ENCODE measurements at places on chromosomes 16 and 17. TPM values are rescaled to one million over a fixed set of nuclear protein-coding genes. Genes with fewer than 3 reads are reported as not detected.

DNA sequence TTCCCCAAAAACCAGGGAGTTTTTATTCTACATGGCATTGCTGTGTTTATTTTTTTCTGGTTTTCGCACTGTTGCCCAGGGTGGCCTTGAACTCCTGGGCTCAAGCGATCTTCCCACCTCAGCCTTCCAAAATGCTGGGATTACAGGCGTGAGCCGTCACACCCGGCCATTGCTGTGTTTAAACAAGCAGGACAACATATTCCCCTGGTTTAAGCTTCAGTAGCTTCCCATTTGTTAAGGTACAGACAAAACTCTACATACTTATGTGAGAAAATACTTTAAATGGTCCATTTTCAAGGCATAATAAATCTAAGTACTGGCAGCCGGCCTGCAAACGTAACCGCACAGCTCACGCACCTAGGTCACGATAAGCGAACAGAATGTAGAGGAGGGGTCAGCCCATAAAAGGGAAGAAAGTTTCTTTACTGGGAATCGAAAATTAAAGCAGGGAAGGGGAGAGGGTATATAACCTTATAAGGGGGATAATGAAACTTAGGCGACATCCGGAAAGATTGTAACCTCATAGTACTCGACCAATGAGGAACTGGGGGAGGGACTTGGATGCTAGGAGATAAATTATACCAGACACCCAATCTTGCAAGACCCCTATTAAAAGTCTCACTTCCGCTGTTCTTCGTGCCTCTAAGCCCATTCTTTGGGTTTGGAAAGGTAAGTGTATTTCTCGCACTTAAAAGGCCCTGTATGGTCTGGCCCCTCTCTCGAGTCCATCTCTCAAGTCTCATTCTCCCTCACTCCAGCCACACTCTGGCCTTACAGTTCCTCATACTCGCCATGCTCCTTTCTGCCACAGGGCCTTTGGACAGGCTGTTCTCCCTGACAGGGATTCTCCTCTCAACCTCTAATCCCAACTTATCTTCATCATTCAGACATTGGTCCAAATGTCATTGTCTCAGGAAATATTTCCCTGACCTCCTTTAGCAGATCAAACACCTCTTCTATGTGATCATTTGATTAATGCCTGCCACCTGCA is 59.2 kb downstream of the TEX14 start:
- DNase-seq = no peak

The MYH8 gene
- 0.11 TPM for total RNA-seq

GRCh38 chr17:50638606-50638965 is 3.9 kb downstream of the ABCC3 start:
- no peak for DNase-seq

GRCh38 chr17:71327376-71328059 is 793.3 kb upstream of the SOX9 start:
- DNase-seq = peak; percentile 42

The HOXB3 gene
- total RNA-seq = 12.1 TPM

The WNT9B gene
- total RNA-seq = not detected

DNA sequence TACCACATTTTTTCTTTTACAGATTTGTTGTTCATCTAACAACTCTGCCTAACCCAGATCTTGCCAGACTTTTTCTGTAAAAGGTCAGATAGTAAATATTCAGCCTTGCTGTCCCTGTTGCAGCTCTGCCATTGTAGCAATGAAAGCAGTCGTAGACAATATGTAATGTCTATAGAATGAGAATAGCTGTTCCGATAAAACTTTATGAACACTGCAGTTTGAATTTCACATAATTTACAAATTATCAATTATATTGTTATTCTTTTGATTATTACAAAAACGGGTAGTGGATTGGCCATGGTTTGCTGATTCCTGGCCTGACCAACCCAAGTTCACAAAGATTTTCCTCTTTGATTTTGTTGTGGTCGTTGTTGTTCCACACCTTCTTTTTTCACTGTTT is 2.9 kb downstream of the LRRC37B start:
- DNase-seq = no peak

GRCh38 chr17:6365200-6365943 is 69.5 kb downstream of the AIPL1 start:
- no peak for DNase-seq

- no peak for DNase-seq
Measured at GRCh38 chr16:68422396-68422960, 25.8 kb downstream of the SMPD3 start.

GRCh38 chr17:77146246-77146632 is 5.5 kb downstream of the SEC14L1 start:
- DNase-seq = no peak

DNA sequence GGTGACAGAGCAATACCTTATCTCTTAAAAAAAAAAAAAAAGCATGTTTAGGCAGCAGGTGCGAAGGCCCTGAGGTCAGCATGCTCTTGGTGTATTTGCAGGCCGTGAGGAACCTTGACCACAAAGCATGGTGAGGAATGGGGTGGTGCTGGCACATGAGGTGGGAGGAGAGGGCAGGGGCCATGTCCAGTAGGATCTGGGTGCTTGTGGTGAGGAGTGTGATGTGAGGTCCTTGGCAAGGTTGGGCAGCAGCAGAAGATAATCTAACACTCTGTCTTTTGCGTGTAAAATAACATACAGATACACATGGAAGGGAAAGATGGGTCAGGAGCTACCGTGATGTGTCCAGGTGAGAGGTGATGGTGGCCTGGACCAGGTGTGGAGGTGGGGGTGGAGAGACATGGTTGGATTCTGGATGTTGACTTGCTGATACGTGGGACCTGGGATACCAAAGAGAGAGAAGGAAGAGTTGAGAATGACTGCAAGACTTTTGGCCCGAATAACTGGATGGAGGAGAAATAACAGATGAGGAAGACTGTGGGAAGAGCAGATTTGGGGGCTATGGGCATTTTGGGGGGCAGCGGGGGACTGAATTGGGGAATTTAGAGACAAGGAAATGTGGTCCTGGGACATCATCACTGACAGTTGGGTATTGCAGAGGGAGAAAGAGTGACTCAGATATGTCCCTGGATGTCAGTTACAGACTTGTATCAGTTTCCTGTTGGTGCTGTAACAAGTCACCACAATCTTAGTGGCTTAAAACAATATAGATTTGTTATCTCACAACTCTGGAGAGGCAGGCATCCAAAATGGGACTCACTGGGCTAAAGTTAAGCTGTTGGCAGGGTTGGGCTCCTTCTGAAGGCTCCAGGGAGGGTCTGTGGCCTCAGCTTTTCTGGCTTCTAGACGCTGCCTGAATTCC is 274.9 kb downstream of the HAPSTR1 start:
- no peak for DNase-seq

DNA sequence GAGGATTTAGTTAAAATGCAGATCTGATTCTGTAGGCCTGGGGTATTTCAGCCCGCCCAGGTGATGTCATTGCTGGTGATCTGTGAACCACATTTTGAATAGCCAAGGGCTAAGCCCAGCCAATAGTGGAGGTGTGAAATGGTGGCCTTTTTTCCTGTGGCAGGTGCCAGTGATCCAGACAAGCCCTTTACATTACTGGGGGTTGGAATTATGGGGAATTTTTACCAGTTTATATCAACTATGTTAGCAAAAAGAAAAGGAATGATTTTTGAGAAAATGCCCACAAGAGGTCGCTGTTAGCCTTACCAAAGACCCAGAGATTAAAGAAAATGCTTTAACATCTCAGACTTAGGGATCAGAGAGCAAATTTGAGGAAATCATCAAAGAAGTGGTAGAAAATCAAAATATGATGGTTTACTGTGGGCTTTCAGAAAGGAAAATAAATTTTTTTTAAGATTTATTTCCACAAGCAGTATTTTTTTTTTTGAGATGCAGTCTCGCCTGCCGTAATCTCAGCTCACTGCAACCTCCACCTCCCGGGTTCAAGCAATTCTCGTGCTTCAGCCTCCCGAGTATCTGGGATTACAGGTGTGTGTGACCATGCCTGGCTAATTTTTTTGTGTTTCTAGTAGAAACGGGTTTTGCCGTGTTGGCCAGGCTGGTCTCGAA is 3.9 kb downstream of the VPS35L start:
- DNase-seq = peak; percentile 59

DNA sequence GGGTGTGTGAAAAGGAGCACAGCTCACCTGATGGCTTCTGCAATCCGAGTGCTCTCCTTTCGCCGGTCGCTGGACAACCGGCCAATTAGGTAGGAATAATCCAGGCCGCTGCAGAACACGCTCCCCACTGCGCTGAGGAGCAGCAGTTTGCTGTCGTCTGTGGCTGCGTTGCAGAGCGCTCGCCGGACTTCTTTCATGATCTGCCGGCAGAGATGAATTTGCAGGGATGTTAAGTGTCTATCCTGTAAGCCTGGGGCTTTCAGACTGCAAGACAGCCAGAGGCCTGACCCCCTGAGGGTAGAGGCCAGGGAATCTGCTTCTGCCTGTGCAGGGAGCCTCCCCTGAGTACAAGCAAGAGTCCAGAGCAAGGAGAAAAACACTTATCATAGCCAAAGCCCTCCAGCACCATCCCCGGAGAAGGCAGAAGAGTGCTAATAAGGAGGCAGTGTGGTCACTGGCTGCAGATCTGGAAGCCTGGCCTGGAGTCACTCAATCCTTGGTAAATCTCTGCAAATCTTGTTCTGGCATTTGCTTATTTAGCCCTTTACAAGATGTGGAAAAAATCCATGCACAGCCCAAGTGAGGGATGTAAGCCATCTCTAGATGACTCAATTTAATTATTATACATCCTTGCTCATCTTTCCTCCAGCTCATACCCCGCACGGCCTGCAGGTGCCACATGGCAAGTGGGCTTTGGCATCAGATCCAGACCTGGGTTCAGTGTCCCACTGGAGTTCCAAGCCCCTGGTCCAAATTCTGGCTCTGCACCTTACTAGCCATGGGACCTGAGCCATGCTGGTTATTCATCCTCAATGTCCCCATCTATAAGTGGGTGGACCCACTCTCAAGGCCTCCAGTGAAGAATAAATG is 80.2 kb downstream of the DYNLRB2 start:
- no peak for DNase-seq

The TEKT5 gene
- not detected for total RNA-seq

DNA sequence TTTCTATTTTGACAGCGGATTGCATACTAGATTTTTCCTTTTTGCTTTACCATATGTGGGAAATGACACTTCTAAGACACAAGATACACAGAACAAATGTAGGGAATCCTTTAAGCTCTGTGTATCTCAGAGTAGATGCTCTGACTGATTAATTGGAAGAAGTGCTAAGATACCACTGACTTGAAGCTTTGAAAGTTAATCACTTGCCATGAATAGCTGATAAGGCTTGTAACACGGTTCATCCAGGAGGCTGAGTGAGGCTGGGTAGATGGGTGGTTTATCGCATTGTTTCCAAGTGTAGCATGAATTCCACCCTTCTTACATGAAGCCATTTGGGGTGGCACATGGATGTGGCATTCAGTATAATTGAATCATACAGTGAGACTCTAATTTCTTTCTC is 654.1 kb upstream of the RBFOX1 start:
- DNase-seq = no peak

- peak; percentile 58 for DNase-seq
Measured at GRCh38 chr17:35088356-35088880, 24.9 kb upstream of the RFFL start.

The KCNH6 gene
- total RNA-seq = not detected

The CMTR2 gene
- 42.8 TPM for total RNA-seq

The B3GNT9 gene
- total RNA-seq = 85.0 TPM

The CDH1 gene
- not detected for total RNA-seq

The MEOX1 gene
- total RNA-seq = not detected

The BIRC5 gene
- total RNA-seq = 192 TPM

The C16orf96 gene
- total RNA-seq = not detected

DNA sequence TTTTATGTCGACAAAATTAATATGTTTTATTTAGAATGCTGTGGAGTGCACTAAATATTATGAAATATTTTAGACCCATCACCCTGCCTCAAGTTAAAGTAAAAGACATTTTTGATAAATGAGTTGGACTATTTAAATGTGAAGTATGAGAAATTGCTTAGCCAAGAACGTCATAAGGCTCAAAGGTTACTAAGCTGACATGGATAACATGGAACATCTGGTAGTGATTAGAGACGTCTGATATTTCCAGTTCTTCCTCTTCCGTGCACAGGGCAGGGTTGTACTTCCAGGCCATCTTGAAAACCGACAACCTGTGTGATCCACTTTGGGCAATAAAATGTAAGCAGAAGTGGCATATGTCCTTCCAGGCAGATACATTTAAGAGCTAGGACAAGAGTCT is 7.2 kb upstream of the CCL8 start:
- DNase-seq = no peak

- DNase-seq = no peak
Measured at GRCh38 chr17:82325286-82326180, 8.0 kb downstream of the SECTM1 start.

GRCh38 chr16:8655184-8655717 is 19.2 kb upstream of the ABAT start:
- DNase-seq = peak; percentile 36

- peak; percentile 86 for DNase-seq
Measured at GRCh38 chr17:19248928-19249574, 11.9 kb downstream of the EPN2 start.

- DNase-seq = no peak
Measured at GRCh38 chr17:72425133-72425793, 304.4 kb downstream of the SOX9 start.

The ERN2 gene
- not detected for total RNA-seq

The SRCIN1 gene
- not detected for total RNA-seq

DNA sequence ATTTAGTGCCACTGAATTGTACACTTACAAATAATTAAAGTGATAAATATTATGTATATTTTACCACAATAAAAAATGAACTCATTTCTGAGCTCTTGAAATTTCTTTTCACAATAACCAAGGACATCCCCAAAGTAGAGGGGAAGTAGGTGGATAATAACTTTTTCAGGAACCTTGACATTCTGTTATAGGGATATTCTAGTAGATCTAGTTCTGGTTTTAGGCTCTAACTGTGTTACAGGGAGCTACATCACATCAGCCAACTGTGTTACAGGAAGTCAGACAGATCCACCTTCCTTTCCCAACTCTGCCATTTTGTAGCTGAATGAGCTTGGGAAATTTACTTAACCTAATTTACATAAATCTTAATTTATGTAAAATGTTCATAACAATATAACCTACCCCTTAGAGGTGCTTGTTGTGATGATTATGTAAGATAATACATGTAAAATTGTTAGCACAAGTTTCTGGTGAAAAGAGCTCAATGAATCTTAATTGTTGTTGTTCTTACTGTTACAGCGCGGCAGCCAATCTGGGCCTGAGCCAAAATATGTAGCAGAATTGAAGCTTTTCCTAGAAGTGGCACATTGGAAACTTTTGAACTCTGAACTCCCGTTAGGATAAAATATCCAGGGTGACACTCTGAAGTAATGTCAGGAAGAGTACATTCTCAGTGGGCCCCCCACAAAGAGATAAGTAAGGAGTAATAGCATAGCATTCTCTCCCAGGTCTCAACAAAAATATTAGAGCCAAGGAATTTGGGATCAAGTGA is 169.8 kb downstream of the AATF start:
- no peak for DNase-seq
